Daoy (cell line): ENCODE measurements at places on chromosomes 5 and 9.

DNA sequence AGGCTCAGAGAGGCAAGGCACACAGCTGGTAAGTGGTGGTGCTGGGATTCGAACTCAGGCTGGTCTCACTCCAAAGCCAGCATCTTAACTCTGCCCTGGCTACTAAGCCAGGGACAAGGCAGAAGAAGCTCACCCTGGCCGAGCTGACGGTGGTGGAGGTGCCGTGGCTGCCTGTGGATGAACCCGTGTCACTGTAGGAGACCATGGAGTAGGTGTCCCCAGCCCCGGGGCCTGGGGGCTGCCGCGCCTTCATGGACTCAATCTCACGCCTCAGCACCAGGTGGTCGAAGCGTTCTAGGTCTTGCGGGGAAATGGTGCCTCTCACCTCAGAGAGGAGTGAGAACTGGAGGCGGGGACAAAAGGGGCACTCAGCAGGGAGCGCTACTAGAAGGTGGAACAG, 35.4 kb upstream of the AKNA start:
- no peak for DNase-seq

DNA sequence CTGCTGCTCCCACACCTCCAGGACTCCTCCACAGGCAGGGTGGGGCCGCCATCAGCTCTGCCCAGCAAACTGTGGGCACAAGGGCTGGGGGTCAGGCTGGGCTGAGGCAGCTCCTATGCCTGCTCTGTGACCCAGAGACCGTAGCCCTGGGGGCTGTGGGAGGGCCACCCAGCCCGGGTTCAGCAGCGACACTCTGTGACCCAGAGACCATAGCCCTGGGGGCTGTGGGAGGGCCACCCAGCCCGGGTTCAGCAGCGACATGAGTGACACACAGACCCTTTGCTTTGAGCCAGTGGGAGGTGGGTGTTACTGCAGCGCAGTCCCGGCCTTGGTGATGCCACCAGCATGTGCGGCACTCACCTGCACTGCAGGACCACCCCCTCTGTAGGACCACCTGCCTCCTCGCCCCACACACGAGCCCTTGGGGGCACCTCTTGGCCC, 118.9 kb upstream of the LPCAT1 start:
- DNase-seq: no peak

- DNase-seq: peak; percentile 1
These were observed 865.4 kb upstream of the ACO1 start for GRCh38 chr9:31519011-31519410.

GRCh38 chr9:125613141-125613540, 93.9 kb downstream of the MAPKAP1 start:
- DNase-seq: no peak

GRCh38 chr5:54785729-54786591, 199.4 kb downstream of the ESM1 start:
- DNase-seq: peak; percentile 15

GRCh38 chr5:168157141-168157540, 134.3 kb upstream of the WWC1 start:
- DNase-seq: no peak

GRCh38 chr5:161302559-161302958, 244.0 kb downstream of the GABRB2 start:
- no peak for DNase-seq

DNA sequence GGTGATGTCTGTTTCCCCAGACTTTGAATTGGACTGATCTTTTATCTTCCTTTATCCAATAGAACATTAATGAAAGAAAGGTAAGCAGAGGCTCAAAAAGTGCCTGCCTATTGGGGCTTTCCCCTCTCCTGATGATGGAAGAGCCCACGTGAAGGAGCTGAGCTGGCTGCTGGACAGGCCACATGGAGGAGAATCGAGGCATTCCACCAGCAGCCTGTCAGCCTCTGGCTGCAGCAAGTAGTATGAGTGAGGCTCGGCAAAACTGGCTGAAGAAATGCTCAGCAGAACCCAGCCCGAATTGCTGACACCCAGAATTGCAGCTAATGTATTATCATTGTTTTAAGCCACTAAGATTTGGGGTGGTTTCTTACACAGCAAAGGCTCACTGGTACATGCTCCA, 66.5 kb upstream of the STC2 start:
- DNase-seq: no peak

GRCh38 chr9:89448381-89448780, 49.5 kb downstream of the SEMA4D start:
- DNase-seq: no peak

- peak; percentile 69 for DNase-seq
These were observed 4.1 kb downstream of the RPL7A start for GRCh38 chr9:133351908-133352634.
